Stimulated activated CD4-positive, alpha-beta T cell treated with anti-CD3 and anti-CD28 coated beads, Interleukin-2, amount 100 ng/mL, for 48 hours (primary cell): ENCODE measurements at places on chromosomes 7 and 10.

DNA sequence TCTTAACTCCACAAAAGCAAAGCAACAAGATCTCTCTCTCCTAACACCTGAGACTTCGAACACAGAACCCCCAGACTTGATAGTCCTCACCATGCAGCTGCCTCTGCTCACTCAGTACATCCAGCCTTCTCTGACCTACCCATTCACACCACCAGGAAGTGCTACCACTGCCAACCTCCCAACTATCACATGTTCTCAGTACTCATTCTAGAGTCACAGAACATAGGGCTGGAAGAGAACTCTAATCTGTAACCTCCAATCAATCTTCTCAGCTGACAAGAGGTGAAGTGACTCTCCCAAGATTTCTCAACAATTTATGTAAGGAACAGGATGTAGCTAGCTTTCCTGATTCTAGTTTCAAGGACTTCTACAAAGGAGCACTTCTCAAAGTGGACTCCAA, 3.8 kb downstream of the NUDCD3 start:
- no peak for DNase-seq

- DNase-seq = no peak
Measured at GRCh38 chr7:46774515-46774914, 807.4 kb downstream of the TNS3 start.

DNA sequence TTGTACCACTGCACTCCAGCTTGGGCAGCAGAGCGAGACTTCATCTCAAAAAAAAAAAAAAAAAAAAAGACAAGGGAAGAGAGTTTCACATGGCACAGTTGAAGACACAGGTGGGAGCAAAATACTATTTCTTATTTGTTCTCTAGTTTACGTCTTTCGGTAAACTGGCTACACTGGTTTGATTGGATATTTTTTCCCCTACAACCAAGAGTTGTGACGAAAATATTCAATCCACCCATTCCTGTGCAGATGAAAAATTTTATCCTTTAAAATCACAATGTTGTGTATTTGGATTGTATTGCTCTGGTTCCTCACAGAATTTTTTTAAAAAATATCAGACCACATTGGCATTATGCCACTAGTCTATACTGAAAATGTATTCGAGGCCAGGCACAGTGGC, 14.5 kb upstream of the ABCC2 start:
- no peak for DNase-seq

DNA sequence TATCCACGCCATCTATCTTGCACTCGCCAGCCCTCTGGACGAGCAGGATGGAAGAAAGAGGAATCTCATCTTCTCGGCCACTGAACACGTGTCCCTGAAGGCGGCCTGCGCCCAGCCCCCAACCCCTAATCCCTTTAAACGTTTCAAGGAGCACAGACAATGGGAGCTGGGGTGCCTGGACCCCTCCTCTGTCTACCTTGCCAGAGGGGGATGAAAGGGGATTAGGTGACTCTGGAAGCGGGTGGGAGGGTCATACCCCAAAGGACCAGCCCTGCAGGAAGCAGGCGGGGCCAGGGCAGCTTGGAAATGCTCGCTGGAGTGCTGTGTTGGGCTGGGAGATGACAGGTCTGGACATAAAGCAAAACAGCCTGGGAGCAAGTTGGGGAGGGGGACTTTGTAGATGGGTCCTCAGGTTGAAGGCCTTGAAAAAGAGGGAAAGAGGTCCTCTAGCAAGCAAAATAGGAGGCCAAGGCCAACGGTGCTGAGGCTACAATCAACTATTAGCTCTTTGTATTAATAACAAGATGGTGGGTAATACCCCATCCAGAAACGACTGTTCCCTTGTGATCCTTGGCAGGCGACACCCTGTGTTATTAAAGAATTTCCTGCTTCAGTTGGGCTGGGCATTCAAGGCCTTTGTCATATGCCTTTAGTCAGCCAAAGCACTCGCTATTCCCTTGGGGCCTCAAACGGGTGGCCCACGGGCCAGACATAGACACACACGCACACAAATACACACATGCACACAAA, 126.5 kb upstream of the UNC5B start:
- DNase-seq = no peak

GRCh38 chr7:139494835-139495579, 11.5 kb upstream of the KLRG2 start:
- DNase-seq = no peak

DNA sequence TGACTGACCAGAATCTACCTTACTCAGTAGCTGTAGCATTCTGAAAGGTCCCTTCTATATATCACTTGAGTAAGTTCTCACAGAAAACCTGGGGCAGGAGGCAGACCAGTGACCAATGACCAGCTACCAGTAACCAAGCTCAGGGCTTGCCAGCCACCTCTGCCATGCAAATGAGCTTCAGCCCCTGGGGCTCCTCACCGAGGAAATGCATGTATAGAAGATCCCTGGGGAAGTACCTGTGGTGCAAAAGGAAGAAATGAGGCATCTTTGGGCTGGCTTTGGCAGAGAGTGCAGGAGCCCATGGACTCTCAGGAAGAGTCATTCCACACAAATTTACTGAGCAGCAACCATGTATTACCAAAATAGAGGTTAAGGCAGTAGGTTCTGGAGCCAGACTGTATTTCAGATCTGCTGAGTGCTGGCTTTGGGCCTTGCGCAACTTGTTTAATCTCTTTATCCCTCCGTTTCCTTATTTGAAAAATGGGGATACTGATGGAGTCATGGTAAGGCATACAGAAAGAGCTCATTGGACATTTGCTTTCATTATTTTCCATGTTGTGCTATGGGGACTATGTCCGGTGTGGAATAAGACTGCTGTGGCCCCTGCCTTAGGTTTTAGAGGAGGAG, 41.1 kb upstream of the FAM204A start:
- DNase-seq = no peak

DNA sequence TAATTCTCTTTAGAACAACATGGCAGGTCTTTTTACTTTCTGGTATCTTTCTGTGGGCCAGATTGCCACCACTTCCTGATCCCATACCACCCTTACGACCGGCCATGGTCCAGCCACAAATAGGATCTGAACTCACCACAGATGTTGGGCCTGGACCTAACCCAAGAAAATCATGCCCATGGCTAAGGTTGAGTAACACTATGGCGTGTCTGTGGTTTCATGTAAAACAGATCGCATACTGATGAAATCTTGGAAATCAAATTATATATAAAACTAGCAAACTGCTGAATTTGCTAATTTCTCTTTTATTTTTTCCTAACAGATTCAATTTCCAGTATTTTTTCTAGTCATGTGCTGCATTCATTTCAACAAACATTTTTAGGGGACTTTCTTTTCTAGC, 77.2 kb downstream of the CH25H start:
- DNase-seq = no peak

- DNase-seq = no peak
Measured at GRCh38 chr10:31272841-31273240, 46.2 kb upstream of the ZEB1 start.

DNA sequence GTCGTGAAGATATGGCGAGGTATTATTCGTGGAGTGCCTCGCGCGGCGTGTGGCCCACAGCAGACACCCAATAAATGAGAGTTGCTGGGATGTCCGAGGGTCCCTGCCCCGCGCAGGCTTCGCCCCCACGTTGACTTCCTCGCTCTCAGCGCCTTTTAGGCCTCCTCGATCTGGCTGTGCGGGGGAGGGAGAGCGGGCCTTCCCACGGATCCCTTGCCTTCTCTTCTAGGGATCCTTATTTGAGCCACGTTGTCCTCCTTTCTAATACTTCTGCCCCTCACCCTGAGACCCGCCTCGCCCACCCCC, 660 bp downstream of the VCL start:
- DNase-seq = no peak

GRCh38 chr7:42285383-42285824, 48.4 kb upstream of the GLI3 start:
- no peak for DNase-seq

GRCh38 chr7:131656980-131657723, 100.7 kb upstream of the PODXL start:
- DNase-seq = no peak

DNA sequence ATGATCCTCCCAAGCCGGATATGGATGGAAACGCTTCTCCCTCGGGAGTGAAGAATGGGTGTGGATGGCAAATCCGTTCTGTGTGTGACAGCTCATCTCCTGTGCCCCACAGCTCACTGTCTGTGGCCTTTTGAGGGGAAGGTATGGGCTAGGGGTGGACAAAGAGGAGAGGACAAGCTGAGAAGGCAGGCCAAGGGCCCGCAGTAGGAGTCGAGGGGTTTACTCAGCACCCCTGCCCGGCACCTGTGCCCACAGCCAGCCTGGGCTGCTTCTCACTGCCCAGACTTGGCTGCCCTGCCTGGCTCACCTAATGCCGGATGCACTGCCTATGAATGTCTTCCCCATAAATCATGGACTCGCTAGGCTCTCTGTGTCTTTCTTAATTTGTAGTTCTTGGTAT, 503.8 kb downstream of the TCERG1L start:
- no peak for DNase-seq

GRCh38 chr10:17412323-17412722, 42.1 kb downstream of the ST8SIA6 start:
- DNase-seq = no peak

DNA sequence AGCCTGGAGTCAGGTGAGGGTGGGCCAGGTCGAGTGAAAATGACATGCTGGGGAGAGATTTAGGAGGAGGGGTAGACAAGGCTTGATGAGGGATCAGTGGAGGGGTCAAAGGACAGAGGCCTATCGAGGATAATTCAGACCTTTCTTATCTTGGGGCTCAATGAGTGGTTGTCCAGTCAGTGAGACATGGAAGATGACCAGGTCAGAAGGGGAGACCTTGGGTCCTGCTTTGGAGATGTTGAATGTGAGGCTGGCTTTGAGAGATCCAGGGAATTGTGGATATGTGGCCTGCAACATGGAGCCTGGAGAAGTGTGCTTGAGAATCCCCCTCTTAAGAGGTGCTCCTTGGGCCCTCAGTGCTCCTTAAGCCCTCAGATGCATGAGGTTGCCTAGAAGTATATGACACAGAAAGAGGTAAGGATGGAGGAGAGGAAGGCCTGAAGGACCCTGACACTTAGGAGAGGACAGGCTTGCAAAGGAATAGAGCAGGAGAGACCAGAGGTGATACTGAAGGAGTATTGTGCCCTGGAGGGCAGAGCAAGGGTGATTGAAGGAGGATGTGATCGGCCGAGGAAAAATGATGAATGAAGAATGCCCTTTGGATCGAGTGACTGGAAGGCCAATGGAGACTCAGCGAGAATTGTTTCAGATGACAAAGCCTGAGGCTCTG, 129.8 kb upstream of the GPR26 start:
- DNase-seq = no peak

DNA sequence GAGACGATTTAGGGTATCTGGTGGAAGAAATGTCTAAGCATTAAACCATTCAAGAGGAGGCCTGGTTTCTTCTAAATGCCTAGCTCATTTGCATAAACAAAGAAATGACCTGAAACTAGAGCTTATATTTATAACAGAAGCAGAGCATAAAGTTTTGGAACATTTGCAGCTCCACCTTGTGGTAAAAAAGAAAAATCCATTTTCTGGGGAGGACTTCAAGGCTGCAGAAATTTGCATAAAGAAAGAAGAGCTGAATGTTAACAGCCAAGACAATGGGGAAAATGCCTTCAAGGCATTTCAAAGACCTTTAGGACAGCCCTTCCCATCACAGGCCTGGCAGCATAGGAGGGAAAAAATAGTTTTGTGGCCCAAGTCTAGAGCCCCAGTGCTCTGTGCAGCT, 362.0 kb downstream of the ZNF248 start:
- no peak for DNase-seq

GRCh38 chr10:88440541-88440940, 142.6 kb downstream of the RNLS start:
- no peak for DNase-seq
